ENCODE measurements at places on chromosomes 16 and 17.

GRCh38 chr17:45241328-45242028 lies 19.8 kb downstream of the FMNL1 start:
- DNase-seq, result no peak

DNA sequence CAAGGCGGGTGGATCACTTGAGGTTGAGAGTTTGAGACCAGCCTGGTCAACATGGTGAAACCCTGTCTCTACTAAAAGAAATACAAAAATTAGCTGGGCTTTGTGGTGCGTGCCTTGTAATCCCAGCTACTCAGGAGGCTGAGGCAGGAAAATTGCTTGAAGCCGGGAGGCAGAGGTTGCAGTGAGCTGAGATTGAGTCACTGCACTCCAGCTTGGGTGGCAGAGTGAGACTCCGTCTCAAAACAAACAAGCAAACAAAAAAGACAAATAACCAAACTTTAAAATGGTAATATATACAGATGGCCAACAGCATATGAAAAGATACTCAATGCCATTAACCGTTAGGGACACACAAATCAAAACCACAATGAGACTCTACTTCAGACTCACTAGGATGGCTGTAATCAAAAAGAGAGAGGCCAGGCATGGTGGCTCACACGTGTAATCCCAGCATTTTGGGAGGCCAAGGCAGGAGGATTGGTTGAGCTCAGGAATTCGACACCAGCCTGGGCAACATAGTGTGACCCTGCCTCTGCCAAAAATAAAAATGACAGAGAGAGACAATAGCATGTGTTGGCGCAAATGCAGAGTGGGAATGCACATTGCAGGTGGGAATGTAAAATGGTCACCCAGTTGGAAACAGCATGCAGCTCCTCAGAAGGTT lies 21.3 kb downstream of the SULT1A2 start:
- no peak for DNase-seq

DNA sequence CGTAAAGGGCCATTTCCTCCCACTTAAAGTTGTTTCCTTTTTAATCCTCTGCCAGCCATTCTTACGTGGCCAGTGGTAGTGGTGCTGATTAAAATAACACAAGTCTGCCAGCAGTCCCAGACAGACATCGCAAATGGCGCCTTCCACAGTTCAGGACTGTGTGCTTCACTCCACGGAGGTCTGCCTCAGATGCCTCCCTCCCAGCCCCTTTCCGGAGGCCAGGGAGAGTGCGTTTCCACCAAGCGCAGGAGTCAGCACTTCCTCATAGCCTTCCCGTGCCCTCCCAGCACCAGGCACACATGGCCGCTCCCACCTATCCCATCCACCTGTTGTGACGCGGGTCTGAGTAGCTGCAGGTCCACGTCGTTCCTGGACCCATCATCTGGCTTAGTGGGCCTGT lies 205.6 kb downstream of the RPTOR start:
- DNase-seq, result no peak

DNA sequence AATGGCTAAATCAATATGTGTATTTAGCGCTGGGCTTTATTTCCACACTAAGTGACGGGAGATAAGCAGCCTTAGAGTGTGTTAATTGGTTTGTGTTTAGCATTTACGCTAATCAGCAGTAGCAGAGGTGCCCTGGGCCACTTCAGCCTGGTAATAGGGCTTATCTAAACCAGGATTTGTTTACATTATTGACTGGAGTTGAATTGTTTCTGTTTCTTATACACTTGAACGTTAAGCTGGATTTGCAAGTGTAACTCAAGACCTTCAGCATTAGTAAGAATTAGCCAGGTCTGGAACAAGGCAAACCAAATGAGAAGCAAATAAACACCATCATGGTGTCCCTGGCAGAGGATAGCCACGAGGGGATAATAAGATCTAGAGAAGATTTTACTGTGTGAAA lies 313.6 kb downstream of the HS3ST4 start:
- DNase-seq, result no peak

DNA sequence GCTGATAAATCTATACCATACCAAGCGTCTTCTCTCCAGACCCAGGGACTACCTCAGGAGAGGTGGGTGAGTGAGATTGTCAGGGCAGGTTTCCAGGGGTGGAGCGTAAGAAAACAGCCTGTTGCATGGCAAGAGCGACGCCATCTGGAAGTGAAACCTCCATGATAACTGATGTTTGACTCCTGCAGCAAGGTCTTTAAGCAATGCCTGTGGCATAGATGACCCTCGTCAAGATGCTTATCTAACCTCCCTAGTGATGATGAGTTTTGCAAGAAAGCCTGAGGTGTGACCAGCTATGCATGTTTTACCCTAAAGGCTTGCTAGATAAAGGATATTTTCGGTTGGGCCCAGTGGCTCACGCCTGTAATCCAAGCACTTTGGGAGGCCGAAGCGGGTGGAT lies 71.6 kb downstream of the GSG1L start:
- DNase-seq, result no peak

DNA sequence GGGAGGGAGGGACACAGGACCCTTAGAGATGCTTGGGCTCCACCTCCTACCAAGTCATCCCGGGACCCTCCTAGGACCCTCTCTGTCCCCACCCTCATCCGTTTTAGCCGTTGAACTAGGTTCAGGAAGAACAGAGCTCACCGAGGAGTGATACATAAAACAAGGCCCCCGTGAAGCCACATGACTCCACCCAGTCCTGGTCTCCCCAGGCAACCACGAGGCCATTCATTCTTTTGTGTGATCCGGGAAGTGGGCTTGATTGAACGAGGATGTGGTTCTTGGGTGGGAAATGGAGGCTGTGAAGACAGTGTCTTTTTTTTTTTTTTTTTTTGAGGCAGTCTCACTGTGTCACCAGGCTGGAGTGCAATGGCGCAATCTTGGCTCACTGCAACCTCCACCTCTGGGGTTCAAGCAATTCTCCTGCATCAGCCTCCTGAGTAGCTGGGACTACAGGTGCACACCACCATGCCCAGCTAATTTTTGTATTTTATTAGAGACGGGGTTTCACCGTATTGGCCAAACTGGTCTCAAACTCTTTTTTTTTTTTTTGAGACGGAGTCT lies 14.8 kb downstream of the TRARG1 start:
- peak; percentile 62 for DNase-seq

DNA sequence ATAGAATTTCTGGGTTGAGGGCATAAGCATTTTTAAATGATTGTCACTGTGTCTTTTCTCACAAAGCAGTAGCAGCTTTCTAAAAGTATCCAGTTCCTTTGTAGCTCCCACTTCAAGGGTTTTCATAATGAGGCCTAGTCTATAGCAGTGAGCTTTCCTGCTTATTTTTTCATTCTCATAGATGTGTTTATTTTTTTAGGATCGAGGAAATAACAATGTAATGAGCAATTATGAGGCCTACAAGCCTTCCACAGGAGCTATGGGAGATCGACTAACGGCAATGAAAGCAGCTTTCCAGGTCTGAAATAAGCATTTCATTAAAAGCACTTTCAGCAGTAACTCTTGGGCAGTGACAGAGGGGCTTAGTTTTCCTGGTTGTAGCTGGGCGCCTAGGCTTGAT lies 10.6 kb upstream of the PSMC5 start:
- no peak for DNase-seq

- DNase-seq, result no peak
Measured at GRCh38 chr17:35774499-35774898, 13.8 kb downstream of the C17orf50 start.

- no peak for DNase-seq
Measured at GRCh38 chr16:51382211-51382610, 231.1 kb upstream of the SALL1 start.

GRCh38 chr16:50467943-50468748 lies 80.0 kb upstream of the NKD1 start:
- no peak for DNase-seq

GRCh38 chr16:12255473-12255872 lies 278.9 kb downstream of the SNX29 start:
- no peak for DNase-seq

DNA sequence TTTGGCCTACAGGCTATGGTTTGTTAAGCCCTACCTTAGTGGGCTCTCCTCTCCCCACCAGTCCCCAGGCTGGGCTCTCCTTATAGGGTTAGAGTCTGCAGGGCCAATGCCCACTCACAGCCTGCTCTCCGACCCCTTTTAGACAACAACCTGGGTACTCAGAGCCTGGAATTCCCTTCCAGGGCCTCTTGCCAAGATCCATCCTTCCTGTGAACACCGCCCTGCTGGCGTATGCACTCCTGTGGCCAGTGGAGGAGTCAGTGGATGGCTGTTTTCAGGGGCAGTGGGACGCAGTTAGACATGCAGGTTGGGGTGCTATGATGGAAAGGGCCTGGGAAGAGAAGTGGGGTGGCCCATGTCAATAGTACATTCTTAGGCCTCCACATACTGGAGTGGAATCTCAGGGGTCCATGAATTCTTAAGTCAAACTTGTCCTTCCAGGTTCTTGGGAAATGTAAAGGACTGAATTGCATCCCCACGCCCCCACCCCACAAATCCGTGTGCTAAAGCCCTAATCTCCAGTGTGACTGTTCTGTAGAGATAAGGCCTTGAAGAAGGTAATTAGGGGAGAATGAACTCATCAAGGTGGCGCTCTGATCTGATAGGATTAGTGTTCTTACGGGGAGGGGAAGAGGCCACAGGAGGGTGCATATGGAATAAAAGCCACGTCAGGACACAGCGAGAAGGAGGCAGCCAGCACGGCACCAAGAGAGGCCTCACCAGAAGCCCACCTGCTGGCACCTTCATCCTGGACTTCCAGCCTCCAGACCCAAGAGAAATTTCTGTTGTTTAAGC lies 81.6 kb upstream of the CACNG5 start:
- DNase-seq, result no peak

- DNase-seq, result no peak
Measured at GRCh38 chr17:17671369-17672129, 9.7 kb upstream of the RAI1 start.

- no peak for DNase-seq
Measured at GRCh38 chr17:69547947-69548346, 133.4 kb downstream of the MAP2K6 start.

DNA sequence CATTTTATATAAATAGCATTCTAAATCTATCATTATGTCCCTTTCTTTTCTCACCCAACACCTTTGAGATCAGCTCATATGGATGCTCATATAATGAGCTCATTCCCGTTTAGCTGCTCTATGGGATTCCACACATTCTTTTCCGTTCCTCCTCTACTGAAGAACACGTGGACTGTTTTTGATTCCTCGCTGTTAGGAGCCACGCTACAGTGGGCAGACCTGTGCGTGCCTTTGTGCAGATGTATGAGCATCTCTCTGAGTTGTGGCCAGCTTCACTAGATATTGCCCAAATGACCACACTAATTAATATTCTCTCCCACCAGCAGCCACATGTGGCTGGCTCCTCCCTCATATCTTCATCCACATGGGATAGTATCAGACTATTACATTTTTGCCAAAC lies 6.0 kb upstream of the TNFRSF13B start:
- DNase-seq, result no peak

DNA sequence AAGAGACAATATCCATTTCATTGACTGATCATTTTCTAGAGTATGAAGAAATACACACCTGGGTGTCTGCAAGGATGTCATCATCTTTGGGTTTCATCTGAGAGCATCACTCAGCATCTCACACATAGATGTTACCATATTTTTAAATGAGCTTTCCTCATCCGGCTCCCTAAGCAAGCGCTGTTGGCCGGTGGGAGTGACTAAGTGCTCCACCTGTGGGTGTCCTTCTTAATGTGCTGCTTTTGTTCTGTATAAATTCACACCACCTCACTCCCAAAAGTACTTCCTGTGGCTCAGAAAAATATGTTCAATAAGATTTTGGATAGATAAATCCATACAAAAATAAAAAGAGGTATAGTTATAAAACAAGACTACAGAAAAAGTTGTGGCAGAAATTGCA lies 7.4 kb downstream of the SSTR2 start:
- DNase-seq, result no peak

DNA sequence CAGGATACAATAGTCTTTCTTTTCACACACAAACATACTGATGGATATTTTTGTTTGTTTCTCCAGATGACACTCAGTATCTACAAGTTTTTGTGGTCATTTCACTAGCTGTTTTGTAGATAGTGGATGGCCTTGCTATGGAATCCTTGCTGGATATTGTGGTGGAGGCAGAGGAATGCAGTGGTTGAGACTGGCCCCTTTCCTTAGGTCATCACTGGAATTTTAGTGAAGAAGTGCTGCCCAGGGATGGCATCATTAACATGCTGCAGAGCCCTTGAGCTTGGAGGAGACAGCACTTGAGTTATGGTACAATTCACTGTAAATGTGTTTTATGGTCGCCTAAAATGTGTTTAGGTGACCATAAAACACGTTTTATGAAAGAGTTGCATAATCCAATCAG lies 455.9 kb upstream of the HSBP1 start:
- DNase-seq, result no peak

DNA sequence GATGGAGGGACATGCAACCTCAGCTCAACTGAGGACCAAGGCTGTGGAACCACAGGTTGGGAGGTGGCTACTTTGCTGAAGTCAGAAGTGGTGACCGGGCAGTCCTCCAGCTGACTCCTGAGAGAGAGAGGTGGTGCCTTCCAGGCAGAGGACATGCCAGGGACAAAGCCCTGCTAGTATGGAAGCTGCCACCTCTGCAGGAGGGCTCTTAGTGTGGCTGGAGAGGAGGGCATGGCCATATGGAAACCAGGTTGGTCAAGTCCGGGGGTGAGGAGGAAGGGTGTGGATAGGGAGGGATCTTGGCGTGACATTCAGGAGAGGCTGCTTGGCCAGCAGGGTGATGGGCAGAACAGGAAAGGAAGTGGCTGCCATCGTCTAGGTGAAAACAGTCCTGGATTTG lies 5.7 kb downstream of the C16orf86 start:
- no peak for DNase-seq

GRCh38 chr17:73533127-73533526 lies 111.1 kb downstream of the SDK2 start:
- no peak for DNase-seq

DNA sequence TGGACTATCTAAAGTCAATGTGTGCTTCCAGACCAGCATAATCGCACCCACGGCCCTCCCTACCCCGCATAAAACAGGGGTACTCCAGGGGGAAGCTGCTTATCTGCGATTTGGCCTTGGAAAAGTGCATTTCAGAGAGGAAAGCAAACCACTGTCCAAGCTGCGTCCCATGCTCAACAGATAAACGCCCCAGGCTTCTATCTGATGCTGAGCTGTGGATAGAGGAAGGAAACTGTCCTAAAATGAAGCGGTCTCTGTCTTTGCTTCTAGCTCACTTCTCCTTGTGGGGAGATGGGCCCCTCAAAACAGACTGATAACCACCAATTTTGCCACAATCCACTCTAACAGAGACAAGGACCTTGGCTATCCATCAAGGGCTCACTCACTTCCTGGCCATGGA lies 160.5 kb upstream of the TNRC6C start:
- DNase-seq, result no peak

- DNase-seq, result no peak
Measured at GRCh38 chr17:41785091-41785858, 1.2 kb downstream of the JUP start.

GRCh38 chr16:56974549-56975300 lies 13.0 kb downstream of the CETP start:
- no peak for DNase-seq
